Femur (tissue), 1 donor: ENCODE measurements at places on chromosomes 2 and 18.

DNA sequence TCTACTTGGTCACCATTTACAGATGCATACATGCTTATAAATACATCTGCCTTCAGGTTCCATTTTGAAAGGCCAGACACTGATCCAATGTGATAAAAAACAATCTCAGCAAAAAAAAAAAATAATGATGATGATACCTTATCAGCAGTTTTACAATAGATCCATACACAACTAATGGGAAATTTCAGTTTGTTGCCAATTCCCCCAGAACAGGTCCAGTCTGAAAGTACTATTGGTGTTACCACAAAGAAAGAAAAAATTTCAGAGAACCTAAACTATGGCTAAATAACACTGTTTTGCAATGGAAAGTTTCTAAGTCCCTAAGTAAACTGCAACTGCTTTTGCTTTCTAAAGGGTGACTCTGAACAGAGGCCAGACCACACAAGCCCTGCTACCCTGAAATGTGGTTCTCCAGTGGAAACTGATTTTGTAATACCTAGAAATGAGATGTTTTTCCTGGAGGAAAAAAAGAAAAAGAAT lies 54.1 kb downstream of the LPIN2 start:
- DNase-seq = no peak

GRCh38 chr2:152189622-152190495 lies 14.3 kb upstream of the STAM2 start:
- peak; percentile 70 for DNase-seq

DNA sequence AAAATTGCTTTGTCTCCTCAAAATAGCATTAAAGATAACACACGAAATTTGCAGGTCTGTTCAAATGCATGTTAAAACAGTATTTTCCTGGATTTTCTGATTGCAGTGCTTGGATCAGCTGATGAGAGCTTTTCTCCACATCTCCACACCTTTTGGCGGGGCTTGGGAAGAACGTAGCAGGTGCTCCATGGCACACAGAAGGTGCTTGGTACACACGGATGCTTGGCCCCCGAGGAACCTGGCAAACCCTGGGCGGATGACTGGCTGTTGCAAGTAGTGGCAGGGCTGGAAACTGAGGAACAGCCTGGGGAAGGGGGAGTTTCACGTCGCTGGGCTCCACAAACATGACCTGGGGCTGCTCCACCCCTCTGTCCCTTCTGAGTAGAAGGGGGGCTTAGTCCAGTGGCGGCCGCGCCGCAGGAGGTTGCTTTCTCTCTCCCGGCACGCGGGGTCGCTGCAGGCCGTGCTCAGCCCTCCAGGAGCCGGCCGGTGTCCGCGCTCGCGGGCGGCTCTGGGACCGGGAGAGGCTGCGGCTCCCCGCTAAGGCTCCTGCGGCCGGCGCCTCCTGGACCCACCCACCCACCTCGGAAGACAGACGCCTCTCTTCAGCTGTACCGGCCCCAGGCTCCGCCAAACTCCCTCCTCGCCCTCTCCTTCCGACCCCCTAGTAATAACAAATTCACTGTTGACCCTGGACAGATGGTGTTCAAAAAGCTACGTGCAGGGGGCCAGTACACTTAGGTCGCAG lies 69.3 kb downstream of the MARCO start:
- peak; percentile 54 for DNase-seq

DNA sequence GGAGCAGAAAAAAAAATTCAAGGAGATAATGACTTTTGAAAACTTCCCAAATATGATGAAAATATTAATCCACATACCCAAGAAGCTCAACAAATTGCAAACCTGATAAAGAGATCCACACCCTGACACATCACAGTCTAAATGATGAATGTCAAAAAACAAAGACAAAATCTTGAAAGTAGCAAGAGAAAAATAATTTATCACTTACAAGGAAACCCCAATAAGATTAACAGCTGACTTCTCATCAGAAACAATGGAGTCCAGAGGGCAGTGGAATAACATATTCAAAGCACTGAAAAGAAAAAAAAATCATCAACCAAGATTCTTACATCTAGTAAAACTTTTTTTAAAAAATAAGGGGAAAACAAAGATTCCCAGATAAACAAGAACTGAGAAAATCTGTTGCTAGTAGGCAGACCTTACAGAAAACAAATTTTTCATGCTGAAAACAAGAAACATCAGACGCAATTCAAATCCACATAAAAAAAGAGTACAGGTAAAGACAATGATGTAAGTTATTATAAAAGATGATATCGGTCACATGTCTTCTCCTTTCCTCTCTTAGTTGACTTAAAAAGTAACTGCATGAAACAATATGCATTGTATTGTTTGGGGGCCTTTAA lies 21.3 kb downstream of the SLC66A2 start:
- DNase-seq = no peak

DNA sequence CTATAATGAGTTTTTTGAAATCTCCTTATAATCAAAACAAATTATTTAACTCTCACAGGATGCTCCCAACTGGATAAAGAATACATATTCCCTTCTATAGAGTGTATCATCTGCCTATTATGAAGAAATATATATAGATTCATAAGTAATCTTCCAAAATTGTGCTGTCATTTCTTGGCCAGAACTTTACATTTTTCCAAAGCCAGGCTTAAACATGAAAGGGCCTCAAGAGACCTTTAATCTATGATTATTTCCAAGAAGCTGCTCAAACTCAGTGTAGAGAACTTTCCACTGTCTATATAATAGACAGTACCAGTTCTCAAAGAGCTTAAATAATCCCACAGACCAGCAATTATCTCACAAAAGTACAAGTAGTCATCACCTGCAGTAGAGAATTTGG lies 211.0 kb downstream of the AKAIN1 start:
- DNase-seq = no peak

GRCh38 chr2:18373664-18374063 lies 186.8 kb downstream of the RDH14 start:
- DNase-seq = no peak

- no peak for DNase-seq
These were observed 400.0 kb upstream of the CDH2 start for GRCh38 chr18:28576941-28577340.

- no peak for DNase-seq
These were observed 205.2 kb downstream of the EIPR1 start for GRCh38 chr2:3172265-3172935.

DNA sequence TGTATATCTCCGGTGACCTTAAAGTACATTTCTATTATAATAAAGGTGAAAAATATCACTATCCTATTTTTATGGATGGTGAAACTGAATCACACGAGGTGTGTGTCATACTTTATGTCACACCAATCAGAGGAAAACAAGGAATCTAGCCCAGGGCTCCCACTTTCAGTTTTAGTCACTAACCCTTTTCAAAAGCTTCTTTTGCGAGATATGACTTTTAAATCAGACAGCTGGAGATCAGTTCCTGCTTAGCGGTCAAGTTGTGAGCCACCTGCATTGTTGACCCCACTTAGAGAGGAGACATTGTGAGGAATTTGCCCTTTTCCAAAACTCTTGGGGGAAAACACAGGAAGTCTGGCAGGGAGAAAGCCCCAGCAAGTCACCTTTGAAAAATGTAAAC lies 70.5 kb downstream of the CPS1 start:
- DNase-seq = no peak

DNA sequence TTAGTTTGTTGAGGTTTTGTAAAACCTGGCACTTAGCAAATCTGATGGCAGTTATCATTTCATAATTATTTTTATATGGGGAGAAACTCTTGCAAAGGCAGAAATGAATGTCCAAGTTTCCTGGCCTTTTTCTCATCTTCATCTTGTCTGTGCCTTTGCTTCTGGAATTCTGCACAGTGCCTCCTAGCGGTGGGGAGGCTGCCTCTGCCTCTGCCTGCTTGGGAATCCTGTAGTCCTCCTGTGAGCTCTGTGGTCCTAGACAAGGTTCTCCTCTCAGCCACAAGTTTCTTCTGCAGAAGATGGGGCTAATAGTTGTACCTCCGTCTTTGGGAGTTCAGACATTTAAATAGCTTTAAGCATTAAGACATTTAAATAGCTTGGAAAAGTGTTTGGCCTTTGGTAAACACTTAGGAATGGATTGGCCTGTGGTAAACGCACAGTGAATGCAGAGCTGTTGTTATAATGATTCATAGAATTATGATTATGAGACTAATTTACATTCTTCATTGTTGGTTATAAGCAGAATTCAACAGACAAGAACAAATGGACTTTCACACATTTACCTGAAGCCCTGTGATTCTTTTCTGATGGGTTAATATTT lies 101.2 kb downstream of the ZNF236 start:
- no peak for DNase-seq

DNA sequence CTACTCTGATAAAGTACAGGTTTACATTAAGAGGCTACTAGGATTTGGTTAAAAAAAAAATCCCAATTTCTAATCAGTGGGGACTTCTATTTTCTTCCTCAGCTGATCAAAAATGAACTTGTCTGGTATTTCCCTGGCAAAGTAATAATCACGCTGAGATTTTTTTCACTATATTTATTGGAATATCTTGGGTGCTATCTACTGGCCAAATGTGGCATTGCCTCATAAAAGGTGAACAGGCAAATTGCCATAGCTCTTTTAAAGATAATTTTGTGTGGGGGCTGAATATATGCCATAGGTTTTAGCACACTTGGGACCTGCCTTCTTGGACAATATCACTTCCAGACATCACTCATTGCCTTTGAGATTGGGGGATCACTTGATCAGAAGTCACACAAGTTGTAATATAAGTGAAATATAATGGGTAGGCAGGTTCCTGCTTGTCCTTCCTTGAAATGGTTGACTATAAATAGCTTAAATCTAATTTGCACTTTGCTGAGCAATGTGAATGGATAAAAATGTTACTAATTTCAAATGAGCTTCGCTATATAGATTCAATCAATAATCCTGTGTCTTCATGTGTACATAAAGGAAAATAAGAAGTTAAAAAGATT lies 7.0 kb upstream of the NXPH2 start:
- DNase-seq = no peak

GRCh38 chr2:71776227-71776626 lies 322.9 kb downstream of the DYSF start:
- DNase-seq = no peak

DNA sequence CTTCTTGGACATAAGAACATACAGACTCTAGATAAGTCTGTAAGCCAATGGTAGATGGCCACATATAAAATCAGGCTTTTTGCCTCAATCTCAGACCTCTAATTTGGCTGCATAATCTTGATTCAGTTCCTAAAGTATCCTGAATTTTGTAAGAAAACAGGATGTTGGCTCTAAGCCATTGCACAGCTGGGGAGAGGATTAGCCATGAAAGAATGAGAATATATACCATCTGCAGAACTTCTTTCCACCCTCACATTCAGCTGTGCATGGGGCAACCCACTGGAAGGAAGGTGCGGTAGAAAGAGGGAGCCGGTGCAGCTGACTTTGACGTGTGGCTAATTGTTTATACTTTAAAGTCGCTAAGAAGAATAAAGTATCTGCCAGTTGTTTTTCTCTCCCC lies 1061.6 kb upstream of the FAM98A start:
- DNase-seq = no peak

GRCh38 chr2:209640358-209640757 lies 131.3 kb upstream of the UNC80 start:
- no peak for DNase-seq

DNA sequence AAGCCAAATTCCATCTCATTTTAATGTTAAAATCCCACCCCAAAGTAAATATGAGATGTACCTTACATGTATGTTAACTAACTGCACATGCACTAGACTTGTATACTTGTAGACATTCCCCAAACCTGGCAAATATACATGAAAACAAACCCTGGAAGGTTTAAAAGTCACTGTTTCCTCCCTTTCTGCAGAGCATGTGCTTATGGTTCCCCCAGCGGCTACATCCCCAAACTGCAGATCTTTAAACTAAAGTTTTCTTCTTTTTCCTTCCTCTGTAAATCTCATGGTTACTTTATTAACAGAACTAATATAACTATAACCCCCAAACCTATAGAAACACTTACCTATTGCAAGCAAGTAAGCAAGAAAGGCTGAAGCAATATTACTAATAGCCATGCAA lies 731.5 kb downstream of the LRP1B start:
- DNase-seq = no peak

GRCh38 chr18:71020342-71021029 lies 731.6 kb downstream of the SOCS6 start:
- DNase-seq = no peak

DNA sequence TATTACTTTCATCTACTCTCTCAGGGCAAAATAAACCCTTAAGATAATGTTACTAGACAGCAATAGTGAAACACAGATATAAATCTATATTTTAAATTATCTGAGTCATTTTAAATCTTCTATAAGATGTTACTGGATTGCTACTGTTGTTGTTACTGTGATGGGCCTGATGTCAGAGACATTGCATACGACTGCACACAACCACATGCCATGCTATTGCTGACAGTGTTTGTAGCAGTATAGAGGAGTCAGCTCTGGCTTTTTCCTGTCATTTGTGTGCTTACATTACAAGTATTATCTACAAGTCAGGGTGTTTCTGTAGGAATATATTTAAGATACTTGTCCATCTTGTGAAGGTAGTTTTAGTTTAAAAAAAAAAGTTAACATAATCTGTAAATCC lies 63.9 kb downstream of the CCDC148 start:
- DNase-seq = no peak

DNA sequence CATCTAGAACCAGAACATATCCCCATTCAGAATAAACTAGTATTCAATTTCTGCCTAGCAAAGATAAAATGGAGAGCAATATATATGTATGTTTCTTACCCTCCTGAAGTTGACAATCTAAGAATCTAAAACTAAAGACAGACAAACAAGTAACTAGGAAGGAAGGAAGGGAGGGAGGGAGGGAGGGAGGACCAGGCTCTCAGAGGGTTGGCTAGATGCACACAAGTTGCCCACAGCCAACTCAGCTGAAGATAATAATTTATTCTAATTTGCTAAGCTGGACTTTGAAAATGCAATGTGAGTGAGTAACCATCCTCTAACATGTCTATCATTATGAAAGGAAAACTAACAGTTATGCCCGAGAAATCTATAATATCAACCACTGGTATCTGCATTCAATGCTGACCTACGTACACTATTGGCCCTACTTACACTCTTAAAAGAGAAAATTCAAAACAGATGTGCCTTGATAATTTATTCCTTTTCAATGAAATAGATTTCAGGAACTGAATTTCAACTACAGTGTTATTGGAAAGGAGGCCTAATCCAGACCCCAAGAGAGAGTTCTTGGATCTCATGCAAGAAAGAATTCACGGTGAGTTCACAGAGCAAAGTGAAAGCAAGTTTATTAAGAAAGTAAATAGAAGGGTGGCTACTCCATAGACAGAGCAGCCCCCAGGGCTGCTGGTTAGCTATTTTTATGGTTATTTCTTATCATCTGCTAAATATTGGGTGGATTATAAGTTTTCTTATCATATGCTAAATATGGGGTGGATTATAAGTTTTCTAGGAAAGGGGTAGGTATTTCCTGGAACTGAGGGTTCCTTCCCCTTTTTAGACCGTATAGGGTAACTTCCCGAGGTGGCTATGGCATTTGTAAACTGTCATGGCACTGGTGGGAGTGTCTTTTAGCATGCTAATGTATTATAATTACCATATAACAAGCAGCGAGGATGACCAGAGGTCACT lies 288.5 kb upstream of the SLC39A10 start:
- peak; percentile 28 for DNase-seq

DNA sequence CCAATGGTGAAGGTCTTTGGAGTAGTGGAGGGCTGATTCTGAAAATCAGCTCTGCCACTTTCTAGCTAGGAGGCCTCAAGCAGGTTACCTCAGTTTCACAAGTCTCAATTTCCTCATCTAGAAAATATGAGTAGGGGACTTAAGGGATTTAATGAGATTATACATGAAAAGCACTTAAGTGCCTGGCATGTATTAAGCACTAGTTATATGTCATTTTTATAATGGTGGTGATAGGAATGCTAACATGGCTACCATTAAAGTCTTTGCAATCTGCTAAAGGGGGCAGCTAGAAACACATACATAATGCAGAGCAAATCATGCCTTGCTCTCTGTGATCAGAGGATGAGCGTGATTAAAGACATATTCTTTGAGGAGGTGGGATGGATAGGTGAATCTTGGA lies 640.9 kb upstream of the ZEB2 start:
- no peak for DNase-seq
